ENCODE measurements at places on chromosomes 1 and 21. TPM values are rescaled to one million over a fixed set of nuclear protein-coding genes. Genes with fewer than 3 reads are reported as not detected.

WDR47 gene
- total RNA-seq, result 26.0 TPM

OR10J1 gene
- total RNA-seq, result not detected

INSRR gene
- total RNA-seq, result not detected

SHISA4 gene
- total RNA-seq, result 20.9 TPM

ANKRD65 gene
- total RNA-seq, result 2.4 TPM

TSPEAR gene
- 0.08 TPM for total RNA-seq

SH2D5 gene
- 1.6 TPM for total RNA-seq

TRIM67 gene
- not detected for total RNA-seq

SPRR2G gene
- not detected for total RNA-seq

GPR52 gene
- total RNA-seq, result 2.9 TPM

C1orf141 gene
- 0.65 TPM for total RNA-seq

CR1L gene
- not detected for total RNA-seq

CCDC27 gene
- total RNA-seq, result not detected

LMOD1 gene
- total RNA-seq, result 22.3 TPM

All from fibroblast of the aortic adventitia (primary cell).